ENCODE measurements at places on chromosomes 2 and 18. TPM values are rescaled to one million over a fixed set of nuclear protein-coding genes. Genes with fewer than 3 reads are reported as not detected.

The LYG2 gene
- total RNA-seq = not detected

The TMEM198 gene
- total RNA-seq = 2.4 TPM

The XDH gene
- not detected for total RNA-seq

The KIDINS220 gene
- 131 TPM for total RNA-seq

The TMEM200C gene
- total RNA-seq = not detected

The C1QL2 gene
- not detected for total RNA-seq

The SOCS6 gene
- total RNA-seq = 16.6 TPM

The TET3 gene
- total RNA-seq = 14.1 TPM

The PROM2 gene
- total RNA-seq = 6.9 TPM

The EN1 gene
- total RNA-seq = 0.90 TPM

The PMAIP1 gene
- total RNA-seq = 0.98 TPM

The SAG gene
- not detected for total RNA-seq

GRCh38 chr2:235670974-235671787 is 177.3 kb downstream of the AGAP1 start:
- no peak for DNase-seq

DNA sequence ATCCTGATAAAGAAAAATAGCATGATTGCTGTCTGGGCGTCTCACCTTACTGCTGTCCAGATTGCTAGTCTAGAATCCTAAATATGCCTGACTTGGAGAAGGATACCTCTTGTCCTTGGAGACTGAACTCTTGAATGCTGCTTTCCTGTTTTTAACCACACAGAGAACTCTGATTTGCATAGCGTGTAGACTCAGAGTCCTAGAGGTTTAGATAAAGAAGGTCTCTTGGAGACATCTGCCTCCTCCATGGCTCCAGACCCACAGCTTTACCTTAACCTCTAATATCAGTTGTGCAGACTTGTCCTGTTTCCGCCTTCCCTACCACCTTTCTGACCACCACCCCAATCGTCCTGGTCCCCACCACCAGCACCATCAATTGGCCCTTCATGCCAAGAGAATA is 292.6 kb upstream of the CYRIA start:
- no peak for DNase-seq

- DNase-seq = no peak
Measured at GRCh38 chr18:58309099-58309498, 265.1 kb downstream of the NEDD4L start.

DNA sequence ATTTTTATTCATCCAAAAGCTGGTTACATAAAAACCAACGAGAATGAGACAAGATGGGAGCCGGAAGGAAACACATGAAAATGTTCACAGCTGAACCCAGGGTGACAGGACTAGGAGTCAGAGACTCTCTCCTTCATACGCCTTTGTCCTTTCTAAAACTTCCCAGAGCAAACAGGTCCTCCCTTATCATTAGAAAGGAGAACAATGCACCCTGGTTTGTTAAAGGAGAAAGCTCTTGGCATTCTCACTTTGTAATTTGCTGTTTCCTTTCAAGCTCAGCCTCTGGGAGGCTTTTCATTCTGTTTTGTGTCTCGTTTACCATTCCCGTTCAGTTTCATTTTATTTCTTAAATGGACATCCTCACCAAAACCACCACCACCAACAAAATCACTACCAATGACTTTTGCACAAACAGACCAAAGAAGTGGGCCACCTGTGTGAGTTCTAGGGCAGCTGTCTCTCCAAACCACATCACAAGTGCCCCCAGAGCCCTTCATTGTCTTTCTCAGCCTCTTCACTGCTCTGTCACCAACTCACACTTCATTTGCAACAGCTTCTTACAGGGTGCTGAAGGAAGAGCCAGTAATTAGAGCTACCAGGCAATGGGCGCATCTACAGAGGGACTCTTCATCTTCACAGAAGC is 105.3 kb downstream of the HDAC4 start:
- DNase-seq = no peak

GRCh38 chr2:47179388-47179787 is 24.3 kb upstream of the STPG4 start:
- no peak for DNase-seq

- no peak for DNase-seq
Measured at GRCh38 chr18:23793051-23793450, 103.8 kb downstream of the LAMA3 start.

DNA sequence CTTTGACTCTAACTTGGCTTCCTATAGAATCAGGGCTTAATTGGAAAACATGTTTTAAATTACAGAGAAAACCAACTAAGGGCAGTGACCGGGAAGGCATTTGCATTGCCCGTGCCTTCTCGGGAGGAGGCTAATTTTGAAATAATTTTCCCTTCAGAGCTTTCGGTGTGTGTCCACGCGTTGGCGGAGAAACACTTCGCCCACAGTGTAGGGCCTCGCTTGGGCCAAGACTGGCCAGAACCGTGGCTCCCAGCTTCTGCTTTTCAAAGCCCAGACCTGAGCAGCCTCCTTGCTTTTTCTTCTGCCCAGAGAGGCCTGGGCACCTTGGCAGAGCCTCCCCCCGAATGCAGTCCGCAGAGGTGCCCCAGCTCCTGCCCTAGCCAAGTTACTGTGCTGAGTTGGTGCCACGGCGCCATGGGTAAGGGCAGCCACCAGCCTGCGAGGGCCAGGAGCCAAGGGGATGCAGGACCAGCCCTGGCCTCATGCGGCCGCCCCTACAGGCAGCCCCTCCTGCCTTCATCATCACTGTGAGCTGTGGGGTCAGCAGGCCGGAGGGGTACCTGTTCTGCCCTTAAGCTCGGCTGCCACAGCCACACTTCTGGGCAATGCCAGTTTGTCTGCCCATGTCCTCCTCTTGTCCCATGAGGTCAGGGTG is 57.4 kb downstream of the NFATC1 start:
- DNase-seq = no peak

DNA sequence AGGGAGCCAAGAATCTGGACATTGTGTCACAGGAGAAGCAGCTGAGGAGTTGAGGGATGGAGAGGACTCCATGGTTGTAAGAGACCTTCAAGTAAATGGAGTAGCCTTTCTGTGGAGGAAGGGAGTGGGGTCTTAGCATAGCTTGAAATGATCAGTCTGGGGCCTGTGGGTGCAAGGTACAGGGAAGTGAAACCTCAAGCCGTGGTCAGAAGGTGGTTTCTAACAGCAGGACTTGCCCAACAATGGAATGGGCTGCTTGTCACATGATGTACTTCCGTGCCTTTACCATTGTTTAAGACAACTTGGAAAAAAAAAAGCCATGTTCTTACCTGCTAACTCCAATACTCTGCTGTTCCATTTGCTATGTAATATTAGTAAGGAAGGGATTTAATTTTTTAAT is 140.7 kb downstream of the LDLRAD4 start:
- DNase-seq = no peak

DNA sequence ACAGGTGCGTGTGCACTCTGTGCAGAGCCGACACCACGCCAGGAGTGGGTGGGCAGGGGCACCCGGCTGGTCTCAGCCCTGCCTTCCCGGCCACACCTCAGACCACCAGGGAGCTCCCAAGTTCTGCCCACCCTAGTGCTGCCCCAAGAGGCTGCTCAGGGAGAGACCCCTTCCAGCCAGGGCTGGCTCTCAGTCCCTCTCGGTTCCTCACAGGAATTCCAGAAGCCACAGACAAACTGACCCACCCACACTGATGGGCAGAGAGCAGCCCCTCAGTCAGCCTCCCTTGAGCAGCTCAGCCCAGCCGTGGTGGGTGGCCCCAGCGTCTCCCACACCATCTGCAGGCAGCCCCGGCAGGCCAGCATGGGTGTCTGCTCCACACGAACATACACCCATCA is 33.8 kb downstream of the GPC1 start:
- DNase-seq = peak; percentile 7

DNA sequence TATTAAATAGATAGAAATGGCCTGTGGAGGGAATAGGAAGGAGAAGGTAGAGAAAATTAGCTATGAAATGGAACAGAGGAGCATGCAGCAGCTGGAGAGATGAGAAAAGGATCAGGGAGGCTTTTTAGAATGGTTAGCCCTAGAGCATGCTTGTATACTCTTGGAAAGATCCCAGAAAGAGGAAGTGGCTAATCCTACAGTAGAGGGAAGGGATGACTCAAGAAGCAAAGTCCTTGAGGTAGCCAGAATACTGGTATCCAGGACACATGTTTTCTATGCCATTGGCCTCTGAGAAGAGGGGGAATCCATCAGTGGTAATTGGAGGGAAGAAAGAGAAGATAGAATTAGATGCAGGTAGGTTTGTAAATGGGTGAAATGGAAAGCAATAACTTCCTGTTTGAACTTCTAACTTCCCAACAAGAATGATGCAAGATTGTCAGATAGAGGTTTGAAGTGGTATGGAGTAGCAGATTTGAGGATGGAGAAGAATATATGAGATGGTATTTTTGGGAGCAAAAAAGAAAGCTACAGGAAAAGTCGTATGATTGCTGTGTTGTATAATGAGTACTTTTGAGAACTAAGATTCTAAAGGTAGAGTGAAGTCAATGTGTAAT is 17.1 kb upstream of the OSBPL6 start:
- no peak for DNase-seq

GRCh38 chr2:226187156-226187555 is 612.5 kb downstream of the IRS1 start:
- DNase-seq = no peak

GRCh38 chr2:239916205-239917124 is 108.7 kb downstream of the NDUFA10 start:
- DNase-seq = no peak

GRCh38 chr2:141468761-141469160 is 662.1 kb downstream of the LRP1B start:
- no peak for DNase-seq

GRCh38 chr18:77702686-77703085 is 453.0 kb downstream of the GALR1 start:
- no peak for DNase-seq

GRCh38 chr2:199804831-199805230 is 46.2 kb downstream of the FTCDNL1 start:
- no peak for DNase-seq

GRCh38 chr2:109129356-109129920 is 433 bp downstream of the SH3RF3 start:
- peak; percentile 23 for DNase-seq

- no peak for DNase-seq
Measured at GRCh38 chr2:45774688-45775244, 123.3 kb downstream of the PRKCE start.

DNA sequence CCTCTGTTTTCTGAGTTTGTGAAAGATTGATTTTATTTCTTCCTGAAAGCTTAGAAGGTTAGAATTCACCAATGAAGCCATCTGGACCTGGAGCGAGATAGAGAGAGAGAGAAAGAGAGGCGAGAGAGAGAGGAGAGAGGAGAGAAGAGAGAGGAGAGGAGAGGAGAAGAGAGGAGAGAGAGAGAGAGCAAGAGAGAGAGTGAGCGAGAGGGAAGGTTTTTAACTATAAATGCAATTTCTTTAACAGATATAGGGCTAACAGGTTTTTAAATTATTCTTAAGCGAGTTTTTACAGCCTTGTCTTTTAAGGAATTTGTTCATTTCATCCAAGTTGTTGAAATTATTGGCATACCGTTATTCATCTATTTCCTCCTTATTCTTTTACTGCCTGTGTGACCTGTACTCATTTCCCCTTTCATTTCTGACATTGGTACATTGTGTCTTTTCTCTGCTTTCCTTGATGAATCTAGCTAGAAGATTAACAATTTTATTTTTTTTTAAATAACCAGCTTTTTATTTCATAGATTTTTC is 56.1 kb downstream of the BABAM2 start:
- no peak for DNase-seq

GRCh38 chr2:20439503-20439902 is 7.4 kb upstream of the RHOB start:
- peak; percentile 49 for DNase-seq

GRCh38 chr18:57754577-57755338 is 48.4 kb downstream of the ATP8B1 start:
- no peak for DNase-seq

Measured in tibial nerve (tissue), 4 donors.